ENCODE measurements at places on chromosomes 2 and 18. TPM values are rescaled to one million over a fixed set of nuclear protein-coding genes. Genes with fewer than 3 reads are reported as not detected.

- DNase-seq = no peak
Measured at GRCh38 chr2:235055891-235056516, 104.2 kb downstream of the SH3BP4 start.

- DNase-seq = no peak
Measured at GRCh38 chr2:8263901-8264300, 418.0 kb upstream of the ID2 start.

- no peak for DNase-seq
Measured at GRCh38 chr2:69716555-69717120, 25.3 kb upstream of the ANXA4 start.

- no peak for DNase-seq
Measured at GRCh38 chr2:234134496-234134895, 84.0 kb downstream of the SPP2 start.

- DNase-seq = no peak
Measured at GRCh38 chr2:29223257-29223656, 108.0 kb downstream of the CLIP4 start.

GRCh38 chr2:68918497-68918896 is 34.2 kb downstream of the GKN2 start:
- no peak for DNase-seq

DNA sequence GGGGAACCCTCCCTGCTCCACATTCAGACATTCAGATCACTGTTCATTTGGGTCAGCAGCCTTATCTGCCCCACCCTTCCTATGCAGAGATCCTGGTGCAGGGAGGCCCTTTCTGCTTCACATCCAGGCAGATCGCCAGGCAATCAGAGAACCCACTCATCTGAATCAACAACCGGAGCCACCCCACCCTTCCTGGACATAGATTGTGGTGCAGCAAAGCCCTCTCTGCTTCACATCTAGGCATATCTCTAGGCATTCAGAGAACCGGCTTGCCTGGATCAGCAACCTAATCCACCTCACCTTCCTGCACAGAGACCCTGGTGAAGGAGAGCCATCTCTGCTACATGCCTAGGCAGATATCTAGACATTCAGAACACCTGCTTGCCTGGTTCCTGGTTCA is 184.5 kb upstream of the CNTNAP5 start:
- no peak for DNase-seq

GRCh38 chr2:157893611-157894010 is 17.5 kb upstream of the ACVR1 start:
- DNase-seq = no peak

DNA sequence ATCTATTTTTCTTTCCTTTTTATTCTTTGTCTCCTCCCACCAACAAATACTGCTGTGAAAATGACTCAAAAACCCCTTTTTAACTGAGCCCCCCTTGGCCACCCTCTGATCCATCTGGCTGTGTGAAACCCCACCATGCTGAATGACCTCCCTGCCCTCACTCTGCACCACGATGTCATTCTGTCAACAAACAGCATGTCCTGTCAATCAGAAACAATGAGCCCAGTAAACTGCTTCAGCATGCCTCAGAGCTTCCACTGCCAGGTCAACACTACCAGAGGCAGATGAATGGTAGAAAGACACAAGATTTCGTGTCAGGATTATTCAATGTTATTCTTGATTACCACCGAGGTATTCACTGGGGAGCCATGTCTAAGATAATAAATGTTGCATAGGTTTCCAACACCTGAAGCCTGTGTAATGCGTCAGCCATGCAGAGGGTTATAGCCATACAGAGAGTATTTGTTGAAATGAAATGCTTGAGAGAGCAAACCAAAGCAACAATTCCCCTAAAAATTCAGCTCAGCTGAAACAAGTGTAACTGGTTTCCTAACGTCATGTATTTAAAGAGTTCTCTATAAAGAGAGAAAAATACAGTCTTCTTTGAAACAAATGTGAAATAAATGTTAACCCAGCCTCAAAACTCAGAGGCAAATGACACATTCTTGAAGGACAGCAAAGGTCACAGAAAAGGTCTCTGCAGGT is 76.7 kb downstream of the LRP2 start:
- DNase-seq = no peak

- no peak for DNase-seq
Measured at GRCh38 chr2:26770986-26771586, 7.0 kb downstream of the SLC35F6 start.

The MTLN gene
- total RNA-seq = 84.3 TPM

The GPBAR1 gene
- 0.18 TPM for total RNA-seq

The CFAP221 gene
- not detected for total RNA-seq

The MEP1B gene
- total RNA-seq = 0.28 TPM
